HFFc6 (cell line): ENCODE measurements at places on chromosomes 2 and 18.

DNA sequence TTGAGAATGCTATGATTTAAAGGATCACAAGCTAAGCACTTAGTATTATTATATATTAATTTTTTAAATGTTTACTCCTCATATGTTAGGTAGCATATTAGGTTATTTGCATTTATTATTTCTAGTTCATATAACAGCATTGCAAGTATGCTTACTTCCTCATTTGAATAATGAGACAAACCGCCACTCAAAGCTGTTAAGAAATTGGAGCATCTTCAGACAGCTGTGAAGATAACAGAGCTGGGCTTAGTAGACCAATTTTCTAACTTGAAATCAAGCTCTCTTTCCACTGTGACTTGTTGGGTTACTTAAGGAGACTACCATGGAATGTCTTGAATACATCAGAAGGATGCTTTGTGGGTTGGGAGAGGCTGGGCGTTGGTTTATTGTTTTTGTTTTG is 139.3 kb downstream of the ASXL3 start:
- H3K27me3 ChIP-seq = no peaks in the 10 kb centered on the region
- H3K4me1 ChIP-seq = no peaks in the 10 kb centered on the region
- H3K27ac ChIP-seq = no peak overlapping the region
- H3K36me3 ChIP-seq = peaks cover 9% of the 10 kb centered on the region; the same call in 1 of the 2 replicates
- H3K4me3 ChIP-seq = no peak overlapping the region
- DNase-seq = no peak

DNA sequence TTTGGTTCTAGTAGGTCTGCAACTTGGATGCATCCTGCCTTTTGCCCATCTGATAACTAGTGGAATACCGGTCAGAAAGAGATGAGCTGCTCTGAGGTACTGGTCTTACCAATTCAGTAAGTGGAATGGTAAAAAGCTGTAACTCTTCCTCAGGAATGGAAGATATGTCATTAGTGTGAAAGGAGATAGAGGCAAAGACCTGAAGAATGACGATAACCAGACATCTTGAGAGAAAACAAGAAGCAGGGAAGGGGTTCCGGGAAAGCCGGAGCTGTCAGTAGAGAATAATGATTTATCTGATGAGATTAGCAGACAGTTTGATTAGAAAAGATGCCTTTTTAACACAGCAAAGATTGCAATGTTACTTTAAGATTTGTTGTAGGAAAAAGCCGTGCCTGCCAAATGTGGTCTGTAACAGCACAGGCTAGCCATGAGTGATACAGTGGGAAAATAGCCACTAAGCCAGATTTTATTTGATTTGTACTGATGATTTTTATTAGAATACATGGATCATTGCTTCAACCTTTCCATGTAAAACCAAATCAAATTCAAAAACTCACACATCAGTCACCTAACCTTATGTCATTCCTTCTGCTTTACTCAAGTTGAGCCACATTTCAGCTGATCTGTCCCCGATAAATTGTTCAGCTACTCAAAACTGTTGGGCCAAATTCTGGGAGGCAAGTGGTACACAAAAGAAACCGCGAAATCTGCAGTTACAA is 110.0 kb downstream of the TCF4 start:
- H3K4me3 ChIP-seq = peak overlapping the region; percentile 87
- H3K27ac ChIP-seq = peak overlapping the region; percentile 89
- no peaks in the 10 kb centered on the region for H3K27me3 ChIP-seq
- DNase-seq = peak; percentile 13
- peaks cover 54% of the 10 kb centered on the region for H3K4me1 ChIP-seq

- H3K36me3 ChIP-seq = peaks cover 14% of the 10 kb centered on the region
- peaks cover 22% of the 10 kb centered on the region for H3K4me1 ChIP-seq
- H3K4me3 ChIP-seq = no peak overlapping the region
- H3K27ac ChIP-seq = no peak overlapping the region
- peaks cover 2% of the 10 kb centered on the region; the same call in 1 of the 2 replicates for H3K27me3 ChIP-seq
These were observed 85.5 kb downstream of the HDAC4 start for GRCh38 chr2:239315308-239315707.

DNA sequence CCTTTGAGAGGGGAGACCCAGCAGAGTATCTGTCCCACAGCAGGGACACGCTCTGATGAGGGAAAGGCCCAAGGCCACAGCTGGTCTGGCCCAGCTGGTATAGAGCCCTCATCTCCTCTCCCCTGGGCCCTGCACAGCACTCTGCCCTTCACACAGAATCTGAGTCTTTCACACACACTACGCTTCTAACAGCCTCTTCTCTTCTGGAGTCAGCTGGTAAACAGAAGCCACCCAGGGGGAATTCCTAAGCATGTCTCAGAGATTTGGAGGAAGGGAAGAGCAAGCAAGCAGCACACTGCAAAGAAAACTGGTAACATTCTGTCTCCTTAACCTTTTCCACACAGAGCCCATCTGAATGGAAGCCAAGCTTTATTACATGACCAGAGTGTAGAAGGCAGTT is 121.1 kb upstream of the ACAA2 start:
- no peak for DNase-seq
- no peak overlapping the region for H3K4me3 ChIP-seq
- no peaks in the 10 kb centered on the region for H3K36me3 ChIP-seq
- H3K27me3 ChIP-seq = peaks cover 6% of the 10 kb centered on the region
- H3K4me1 ChIP-seq = no peaks in the 10 kb centered on the region

DNA sequence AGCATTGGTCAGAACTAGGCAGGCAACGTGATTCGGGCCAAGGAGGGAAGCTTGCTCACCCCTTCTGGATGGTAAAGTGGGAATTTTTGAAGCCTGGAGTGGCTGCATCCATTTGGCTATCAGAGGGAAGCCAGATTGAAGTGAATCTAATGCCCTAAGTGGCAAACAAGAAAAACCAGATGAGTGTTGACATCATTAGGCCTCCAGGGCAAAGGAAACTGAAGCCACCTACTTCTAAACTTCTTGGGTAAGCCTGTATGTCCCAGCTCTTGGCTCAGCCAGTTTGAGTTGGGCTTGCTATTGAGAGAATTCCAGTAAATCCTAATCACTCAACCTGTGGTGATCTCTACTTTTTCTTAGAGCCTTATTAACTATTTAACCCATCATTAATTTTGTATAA is 20.9 kb downstream of the SOX11 start:
- no peak overlapping the region for H3K4me3 ChIP-seq
- no peaks in the 10 kb centered on the region; the same call in 1 of the 2 replicates for H3K27me3 ChIP-seq
- DNase-seq = no peak
- H3K4me1 ChIP-seq = no peaks in the 10 kb centered on the region

- H3K27ac ChIP-seq = no peak overlapping the region
- no peak overlapping the region for H3K4me3 ChIP-seq
- no peaks in the 10 kb centered on the region for H3K4me1 ChIP-seq
- no peak for DNase-seq
These were observed 1333.1 kb downstream of the LRP1B start for GRCh38 chr2:140797718-140798117.
